ENCODE measurements at places on chromosomes 6 and 20. TPM values are rescaled to one million over a fixed set of nuclear protein-coding genes. Genes with fewer than 3 reads are reported as not detected.

The MOG gene
- total RNA-seq: not detected

The CST11 gene
- total RNA-seq: not detected

The RFX6 gene
- not detected for total RNA-seq

The SLC22A23 gene
- total RNA-seq: 0.87 TPM

The METTL24 gene
- total RNA-seq: 0.69 TPM

The HTR1B gene
- total RNA-seq: 0.43 TPM

The ARMC12 gene
- 0.29 TPM for total RNA-seq

The BACH2 gene
- total RNA-seq: 0.58 TPM

The DST gene
- 97.7 TPM for total RNA-seq

The IFT52 gene
- 21.2 TPM for total RNA-seq

The DLK2 gene
- total RNA-seq: 0.12 TPM

Measured in epithelial cell of proximal tubule (primary cell).